ENCODE measurements at places on chromosomes 1 and 21.

DNA sequence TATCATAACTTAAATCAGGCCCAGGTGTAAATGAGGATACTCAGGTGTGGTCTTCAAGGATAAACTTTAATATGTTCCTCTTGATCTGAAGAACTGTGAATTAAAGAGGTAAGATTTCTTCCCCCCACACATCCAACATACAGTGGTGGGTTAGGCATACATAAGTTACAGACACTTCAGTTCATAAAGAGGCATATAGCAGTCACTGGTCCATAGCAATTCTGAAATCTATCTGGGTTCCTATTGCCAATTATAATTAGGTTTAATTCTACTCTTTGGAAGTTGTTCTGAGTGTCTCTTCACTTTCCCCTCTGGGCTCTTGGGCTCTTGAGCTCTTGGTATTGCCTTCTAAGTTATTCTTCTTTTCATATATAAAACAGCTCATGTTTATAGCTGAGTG lies 32.5 kb upstream of the TSPAN2 start:
- DNase-seq = no peak

- peak; percentile 67 for DNase-seq
Measured at GRCh38 chr1:55827350-55827749, 612.2 kb upstream of the USP24 start.

GRCh38 chr21:23585419-23585818 lies 2021.9 kb downstream of the MRPL39 start:
- DNase-seq = no peak

DNA sequence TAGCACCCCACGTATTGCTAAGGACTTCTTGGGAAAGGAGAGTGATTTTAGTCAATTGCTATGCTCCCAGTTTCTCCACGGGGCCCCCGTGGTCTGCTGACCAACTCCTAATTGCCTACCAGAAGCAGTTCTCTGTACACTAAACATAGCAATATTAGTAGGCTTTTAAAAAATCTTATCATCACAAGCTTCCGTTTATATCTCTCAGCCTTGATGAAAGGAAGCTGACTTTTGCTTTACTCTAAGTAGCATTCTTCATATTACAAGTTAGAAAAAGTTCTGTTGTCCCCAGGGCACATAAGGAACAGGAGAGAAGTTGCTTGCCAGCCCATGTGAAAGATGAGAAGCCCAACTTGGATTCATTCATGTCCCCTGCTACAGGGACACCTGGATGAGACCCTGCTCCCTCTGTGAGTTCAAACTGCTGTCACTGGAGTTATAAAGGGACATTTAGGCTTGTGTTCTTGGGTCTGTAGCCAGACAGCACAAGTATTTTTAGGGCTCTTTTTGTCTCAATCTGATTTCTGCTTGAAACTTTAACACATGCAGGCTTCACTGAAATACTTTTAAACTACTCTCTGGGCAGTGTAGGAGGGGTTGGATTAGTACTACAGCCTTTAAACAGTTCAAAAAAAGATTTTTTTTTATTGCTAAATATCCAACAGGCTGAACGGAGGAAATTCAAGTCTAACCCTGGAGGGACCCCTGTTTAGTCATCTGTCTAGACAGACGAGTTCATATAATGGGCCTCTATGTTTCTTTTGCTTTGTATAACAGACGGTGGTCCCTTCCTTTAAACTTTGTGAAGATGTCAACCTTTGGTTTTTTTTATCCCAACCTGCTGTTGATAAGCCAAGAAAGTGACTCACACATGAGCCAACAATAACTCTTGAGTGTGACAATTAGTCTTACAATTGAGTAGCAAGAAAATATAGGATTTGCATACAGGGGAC lies 29.5 kb downstream of the TGFB2 start:
- peak; percentile 31 for DNase-seq

GRCh38 chr1:31234870-31235269 lies 4.8 kb downstream of the NKAIN1 start:
- DNase-seq = no peak

DNA sequence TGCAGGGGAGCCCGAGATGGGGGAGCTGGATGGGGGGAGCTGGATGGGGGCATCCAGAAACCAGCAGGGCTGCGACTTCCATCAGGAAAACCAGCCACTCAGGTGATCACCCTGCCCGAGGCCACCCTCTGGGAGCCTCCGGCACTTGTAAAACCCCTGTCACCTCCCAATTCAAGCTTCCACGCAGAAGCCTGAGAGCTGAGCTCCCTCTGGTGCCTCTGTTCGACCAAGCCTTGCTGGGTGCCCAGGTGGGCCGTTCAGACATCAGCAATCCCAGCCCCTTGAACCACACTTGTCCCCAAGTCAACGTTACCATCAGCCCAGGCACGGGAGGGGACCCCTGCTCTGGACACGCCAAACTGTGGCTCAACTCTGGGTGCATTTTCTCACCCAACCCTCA lies 59.6 kb downstream of the MEGF6 start:
- DNase-seq = no peak

GRCh38 chr1:202664083-202664482 lies 46.2 kb downstream of the SYT2 start:
- DNase-seq = no peak

GRCh38 chr1:153648000-153648643 lies 10.4 kb upstream of the SNAPIN start:
- no peak for DNase-seq

- no peak for DNase-seq
Measured at GRCh38 chr1:147725685-147726084, 34.7 kb downstream of the GJA5 start.

- no peak for DNase-seq
Measured at GRCh38 chr1:15731735-15732685, 4.0 kb upstream of the SLC25A34 start.

- DNase-seq = no peak
Measured at GRCh38 chr1:41478118-41478748, 6.2 kb downstream of the EDN2 start.

- DNase-seq = no peak
Measured at GRCh38 chr1:185398022-185398421, 81.0 kb upstream of the IVNS1ABP start.

- peak; percentile 94 for DNase-seq
Measured at GRCh38 chr21:45363921-45364467, 41.0 kb upstream of the COL18A1 start.

DNA sequence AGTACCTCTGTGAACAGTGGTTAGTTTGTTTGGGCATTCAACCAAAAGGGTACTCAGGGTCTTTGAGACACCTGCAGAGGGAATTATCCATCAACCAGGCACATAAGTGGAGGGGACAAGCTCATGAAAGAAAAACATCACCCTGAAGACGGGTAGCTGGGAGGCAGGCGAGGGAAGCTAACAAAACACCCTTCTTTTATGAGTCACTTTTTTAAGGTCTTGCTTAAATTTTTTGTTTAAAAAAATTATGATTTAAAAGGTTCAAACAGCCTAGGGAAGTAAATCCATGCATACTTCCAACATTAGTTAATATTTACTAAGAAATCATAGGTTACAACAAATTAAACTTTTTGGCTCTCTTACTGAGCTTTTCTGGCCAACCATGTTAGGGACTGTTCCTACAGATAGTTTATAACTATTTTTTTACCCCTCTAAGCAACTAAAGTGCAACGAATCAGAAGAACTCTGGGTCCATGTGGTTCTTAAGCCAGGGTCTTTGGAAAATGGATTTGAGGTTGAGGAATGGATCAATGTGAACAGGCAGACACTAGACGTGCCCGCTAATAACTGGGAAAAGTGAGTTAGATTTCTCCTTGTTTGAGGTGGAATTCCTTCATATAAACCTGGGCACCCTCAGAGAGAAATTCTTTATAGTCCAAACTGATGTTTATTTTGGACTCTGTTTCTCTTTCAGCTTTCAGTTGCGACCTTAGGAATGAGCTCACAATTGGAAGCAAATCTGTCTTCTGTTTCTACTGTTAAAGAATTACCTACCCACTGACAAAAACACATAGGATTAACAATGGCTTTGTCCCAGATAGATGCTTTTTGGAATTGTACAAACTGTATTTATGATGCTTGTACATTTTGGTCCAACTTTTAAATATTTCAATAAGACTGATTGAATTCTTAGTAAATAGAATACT lies 123.0 kb downstream of the LYPLAL1 start:
- no peak for DNase-seq

DNA sequence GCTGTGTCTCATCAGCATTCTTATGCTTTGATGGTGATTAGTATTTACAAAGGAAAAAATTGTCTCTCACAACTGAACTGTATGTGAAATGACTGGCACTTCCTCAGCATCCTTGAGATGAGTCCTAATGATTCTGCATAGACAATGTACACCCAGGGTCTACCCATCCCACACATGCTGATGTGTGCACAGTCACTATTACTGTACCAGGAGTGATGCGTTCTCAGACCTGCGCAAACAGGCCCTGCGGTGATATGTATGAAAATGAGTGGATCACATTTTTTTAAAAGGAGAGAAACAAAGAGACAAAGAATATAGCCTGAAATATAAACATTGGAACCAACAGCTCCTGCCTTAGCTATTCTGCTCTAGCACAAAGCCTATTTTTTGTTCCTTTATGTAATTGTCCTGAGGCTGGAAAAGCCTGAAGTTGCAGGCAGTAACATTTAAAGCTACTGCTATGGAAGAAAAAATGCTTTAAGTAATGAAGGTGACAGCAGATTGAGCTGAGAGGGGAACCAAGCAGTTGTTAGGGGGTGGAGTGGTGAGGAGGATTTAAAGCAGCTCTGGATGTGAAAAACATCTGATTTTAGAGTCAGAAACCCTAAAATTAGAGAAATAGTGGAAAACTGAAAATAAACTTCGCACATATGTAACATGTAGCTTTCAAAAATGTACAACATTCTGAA lies 5.5 kb downstream of the RCAN1 start:
- no peak for DNase-seq

GRCh38 chr1:209414803-209415329 lies 168.6 kb upstream of the CAMK1G start:
- no peak for DNase-seq
